Activated CD4-positive, alpha-beta T cell treated with anti-CD3 and anti-CD28 coated beads, Interleukin-10, Interleukin-2, amounts not matched to agents 100 ng/mL and 50 ng/mL, durations not matched to agents 16 hours and 8 hours (primary cell): ENCODE measurements at places on chromosomes 3 and 15.

- no peak for DNase-seq
Observed at GRCh38 chr15:34665498-34666116, 82.2 kb upstream of the GOLGA8B start.

DNA sequence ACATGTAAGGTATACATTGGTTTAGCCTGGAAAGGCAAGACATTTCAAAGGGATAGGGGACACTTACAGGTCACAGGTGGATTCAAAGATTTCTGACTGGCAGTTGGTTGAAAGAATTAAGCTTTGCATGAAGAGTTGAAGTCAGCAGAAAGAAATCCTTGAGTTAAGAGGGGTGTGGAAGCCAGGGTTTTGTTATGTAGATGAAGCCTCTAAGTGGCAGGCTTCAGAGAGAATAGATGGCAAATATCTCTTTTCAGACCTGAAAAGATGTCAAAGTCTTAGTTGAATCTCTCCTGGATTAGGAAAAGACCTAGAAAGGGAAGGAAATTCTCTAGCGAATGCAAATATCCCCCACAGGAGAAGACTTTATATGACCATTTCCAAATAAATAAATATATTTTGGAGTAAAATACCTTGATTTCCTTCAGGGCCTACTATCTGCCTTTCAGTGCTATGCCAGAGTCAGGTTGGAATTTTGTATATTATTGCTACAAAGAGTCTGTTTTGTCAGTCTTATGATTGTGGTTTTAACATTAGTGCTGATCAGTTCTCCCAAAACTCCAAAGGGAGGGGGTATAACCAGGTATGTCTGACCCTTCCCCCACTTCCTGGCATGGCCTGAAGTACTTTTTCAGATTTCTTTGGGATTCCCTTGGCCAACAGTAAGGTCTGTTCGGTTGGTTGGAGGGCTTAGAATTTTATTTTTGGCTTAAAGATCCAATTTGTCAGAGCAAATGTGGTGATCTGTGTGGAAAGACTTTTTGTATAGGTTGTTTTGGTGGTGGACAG lies 286.4 kb downstream of the LRTM1 start:
- DNase-seq, result no peak

DNA sequence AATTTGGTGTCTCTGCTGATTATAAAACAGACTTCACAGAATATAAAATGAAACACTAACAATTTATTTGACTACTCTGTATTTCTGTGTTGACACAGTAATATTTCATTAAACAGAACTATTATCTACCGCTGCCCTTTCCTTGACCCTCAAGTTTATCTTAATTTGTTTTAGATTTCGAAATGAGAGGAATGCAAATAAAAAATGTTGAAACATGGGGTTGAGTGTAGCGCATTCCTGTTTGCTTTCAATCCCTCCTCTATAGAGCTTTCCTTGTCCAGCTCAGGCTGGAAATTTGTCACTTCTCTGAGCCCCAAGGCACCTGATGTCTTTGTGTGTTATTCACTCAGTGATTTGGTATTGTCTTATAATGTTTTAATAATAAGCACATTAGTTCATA lies 550.2 kb downstream of the ZBBX start:
- DNase-seq, result no peak

GRCh38 chr3:129934234-129935123 lies 40.0 kb upstream of the TRH start:
- DNase-seq, result peak; percentile 32

DNA sequence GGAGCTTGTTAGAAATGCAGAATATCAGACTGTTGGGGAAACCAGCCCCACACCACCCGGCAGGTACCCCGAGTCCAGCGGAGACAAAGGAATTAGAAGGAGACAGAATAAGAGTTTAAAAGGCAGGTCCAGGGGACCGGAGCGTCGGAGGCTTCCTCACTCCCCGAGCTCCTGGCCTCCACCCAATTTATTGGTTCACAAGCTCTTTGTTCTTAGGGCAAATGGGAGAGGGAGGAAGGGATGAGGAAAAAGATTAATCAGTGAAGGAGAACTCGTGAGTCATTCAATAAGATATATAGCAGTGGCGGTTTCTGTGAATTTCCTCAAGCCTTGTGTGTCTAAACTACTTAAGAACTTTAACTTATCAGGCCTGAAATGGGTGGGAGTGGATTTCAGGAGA lies 32.1 kb upstream of the WDR72 start:
- no peak for DNase-seq
